Neural progenitor cell (in vitro differentiated cells): ENCODE measurements at places on chromosomes 6 and 20.

GRCh38 chr6:11761744-11762620, 16.6 kb downstream of the ADTRP start:
- no peak for DNase-seq

DNA sequence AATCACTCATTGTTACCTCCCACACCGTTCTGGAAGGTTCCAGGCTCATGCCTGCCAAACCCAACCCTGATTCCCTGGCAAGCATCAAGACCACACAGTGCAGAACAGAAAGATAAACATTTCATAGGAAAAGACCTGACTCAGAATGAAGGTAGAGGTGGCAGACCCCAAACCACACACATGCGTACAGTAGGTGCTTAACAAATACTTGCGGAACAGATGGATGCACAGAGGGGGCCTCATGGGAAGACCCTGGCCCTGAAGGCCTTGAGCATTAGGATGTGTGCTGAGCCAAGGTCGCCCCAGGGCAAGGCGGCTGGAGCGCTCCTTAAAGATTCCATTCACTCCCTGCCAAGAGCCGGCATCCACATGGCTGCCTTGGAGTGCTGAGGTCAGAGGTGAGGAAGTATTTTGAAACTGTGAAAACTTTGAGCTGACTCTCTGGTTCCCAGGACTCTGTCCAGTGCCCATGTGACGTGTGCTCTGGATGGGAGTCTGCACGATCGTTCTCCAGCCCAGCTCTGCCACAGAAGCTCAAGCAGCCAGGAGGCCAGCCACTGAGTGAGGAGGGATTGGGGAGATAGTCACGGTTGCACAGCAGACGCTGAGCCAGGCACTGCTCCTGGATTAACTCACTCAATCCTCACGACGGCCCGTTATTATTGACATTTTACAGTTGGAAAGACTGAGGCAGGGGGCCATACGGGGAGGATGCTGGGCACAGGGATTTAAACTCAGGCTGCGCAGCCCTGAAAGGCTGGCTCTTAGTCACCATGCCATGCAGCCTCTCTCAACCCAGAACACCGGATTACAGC, 65.5 kb upstream of the AFDN start:
- no peak for DNase-seq

GRCh38 chr20:23149623-23150279, 63.6 kb upstream of the CD93 start:
- no peak for DNase-seq

DNA sequence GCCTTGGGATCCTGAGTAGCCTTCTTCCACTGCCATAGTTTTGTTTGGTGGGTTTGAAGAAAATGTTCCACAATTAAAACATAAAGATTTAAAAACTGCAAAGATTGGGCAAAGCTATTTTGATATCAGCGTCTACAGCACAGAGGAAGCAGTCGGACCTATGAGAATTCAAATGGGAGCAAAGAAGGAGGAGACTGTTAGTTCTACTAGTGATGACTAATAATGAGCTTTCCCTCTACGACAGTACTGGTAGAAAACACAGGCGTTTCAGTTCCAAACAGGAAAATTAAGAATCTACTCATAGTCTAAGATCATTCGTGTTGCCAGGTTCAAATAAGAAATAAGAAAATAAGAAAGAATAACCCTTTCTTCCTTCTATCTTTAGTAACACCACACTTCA, 121.2 kb downstream of the INSM1 start:
- DNase-seq = no peak

- DNase-seq = no peak
Observed at GRCh38 chr20:12110711-12111110, 193.0 kb downstream of the BTBD3 start.
